ENCODE measurements at places on chromosomes 1 and 21.

DNA sequence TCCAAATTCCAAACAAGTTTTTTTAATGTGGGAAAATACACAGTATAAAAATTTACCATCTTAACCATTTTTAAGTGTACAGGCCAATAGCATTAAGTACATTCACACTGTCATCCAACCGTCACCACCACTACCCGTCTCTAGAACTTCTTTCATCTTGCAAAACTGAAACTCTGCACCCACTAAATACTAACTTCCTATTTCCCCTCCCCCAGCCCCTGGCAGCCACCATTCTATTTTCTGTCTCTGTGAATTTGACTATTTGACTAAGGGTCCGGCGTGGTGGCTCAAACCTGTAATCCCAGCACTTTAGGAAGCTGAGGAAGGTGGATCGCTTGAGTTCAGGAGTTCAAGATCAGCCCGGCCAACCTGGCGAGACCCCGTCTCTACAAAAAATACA, 36.1 kb downstream of the CLSTN1 start:
- DNase-seq, result no peak

GRCh38 chr1:177181280-177181630, 10.5 kb downstream of the BRINP2 start:
- peak; percentile 54 for DNase-seq

DNA sequence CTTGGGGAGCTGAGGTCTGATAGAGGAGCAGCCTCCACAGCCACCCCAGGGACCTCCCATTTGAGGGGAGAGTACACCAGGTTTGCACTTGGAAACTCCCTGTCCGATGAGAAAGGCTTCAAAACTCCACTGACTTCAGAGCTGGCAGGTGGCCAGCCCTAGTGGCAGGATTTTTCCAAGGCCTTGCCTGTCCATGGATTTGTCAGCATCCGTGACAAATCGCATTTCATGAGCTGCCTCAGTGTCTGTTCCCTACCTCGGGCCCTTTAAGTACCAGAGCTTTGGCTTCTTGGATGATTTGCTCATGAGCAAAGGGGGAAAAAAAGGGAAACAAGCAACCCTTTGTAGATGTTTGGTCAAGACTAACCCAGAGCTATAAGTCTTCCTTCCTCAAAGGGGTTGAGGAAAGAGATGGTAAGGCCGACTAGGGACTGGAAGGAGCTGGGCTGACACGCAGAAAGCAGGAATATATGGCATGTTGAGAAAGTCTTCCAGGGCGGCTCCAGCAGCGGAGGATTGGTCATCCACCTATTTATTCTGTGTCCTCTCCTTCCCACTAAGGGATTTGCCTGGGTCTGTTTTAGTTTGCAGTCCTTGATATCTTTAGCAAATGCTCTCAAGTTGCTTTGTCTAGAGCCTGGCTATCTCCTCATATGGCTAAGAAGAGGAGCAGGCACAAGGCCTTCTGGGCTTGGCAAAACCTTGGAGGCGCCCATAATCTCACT, 2.7 kb upstream of the HSPG2 start:
- no peak for DNase-seq

- no peak for DNase-seq
Observed at GRCh38 chr1:185574139-185574875, 159.9 kb upstream of the HMCN1 start.

GRCh38 chr1:153306303-153307220, 6.2 kb downstream of the PGLYRP3 start:
- DNase-seq, result peak; percentile 4

GRCh38 chr1:225899044-225899925, 10.3 kb upstream of the LEFTY1 start:
- DNase-seq, result peak; percentile 95

DNA sequence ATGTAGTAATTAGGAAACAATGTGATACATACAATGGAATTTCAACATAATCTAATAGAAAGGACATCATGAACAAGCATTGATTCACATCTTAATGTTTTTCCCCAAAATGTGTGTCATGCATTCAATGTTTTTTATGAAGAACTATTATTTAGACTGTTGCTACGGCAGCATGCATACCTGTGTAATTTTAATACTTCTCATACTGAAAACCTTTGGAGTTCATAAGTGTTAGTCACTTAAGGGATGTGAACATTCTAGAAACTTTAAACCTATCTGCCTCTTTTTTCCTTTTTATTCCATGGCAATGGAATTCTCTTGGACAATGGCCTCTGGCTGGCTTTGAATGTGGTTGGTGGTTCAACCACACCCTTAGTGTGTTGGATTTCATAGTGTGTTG, 48.6 kb downstream of the TMPRSS15 start:
- DNase-seq, result no peak

DNA sequence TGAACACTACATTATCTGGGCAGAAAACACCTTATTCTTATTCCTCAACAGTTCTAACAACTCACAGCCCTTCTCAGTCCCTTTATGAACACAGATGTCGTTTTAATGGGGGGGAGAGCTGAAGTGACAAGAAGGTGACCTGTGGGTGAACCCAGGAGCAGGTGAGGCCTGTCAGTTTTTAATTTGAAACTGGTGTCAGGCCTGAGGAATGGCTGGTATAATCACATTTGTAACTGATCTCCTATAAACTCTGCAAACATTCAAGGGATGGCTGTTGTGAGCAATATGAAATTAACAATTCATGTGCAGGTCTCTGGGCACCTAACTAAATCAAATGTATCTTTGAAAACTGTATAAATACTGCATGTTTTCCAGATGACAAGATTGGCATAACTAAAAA, 362.1 kb upstream of the NR5A2 start:
- no peak for DNase-seq

DNA sequence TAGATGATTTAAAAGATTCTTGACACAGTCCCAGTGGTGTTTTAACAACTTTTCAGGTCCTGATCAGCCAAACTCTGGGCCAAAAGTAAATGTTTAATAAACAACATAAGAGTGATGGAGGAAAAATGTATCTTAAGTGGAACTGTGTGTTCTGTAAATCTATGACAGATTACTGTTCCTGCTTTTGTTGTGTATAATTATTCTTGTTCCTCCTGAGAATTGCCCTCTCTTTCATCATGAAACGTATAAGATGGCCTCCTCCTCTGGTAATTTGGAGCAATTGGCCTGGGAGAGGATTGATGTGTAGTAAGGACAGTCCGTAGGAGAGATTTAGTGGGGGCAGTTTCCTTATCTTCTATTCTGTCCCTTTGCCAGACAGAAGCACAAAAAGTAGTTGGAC, 34.5 kb downstream of the GALNT2 start:
- DNase-seq, result no peak

DNA sequence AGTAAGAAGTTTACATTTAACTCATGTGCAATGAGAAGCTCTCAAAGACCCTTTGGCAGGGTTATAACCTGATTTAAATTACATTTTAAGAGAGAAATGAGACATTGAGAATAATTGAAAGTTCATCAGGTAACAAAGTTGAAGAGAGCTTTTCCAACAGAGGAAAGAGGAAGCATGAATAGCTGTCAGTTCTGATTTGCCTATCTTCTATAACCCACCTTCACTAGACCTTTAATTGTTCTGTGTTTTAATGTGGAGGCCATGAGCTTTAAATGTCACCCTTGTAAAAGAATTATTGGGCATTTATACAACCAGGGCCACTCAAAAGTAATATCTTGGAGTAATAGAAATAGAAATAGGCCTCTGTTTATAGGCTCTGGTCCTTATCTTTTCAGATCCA, 9.3 kb upstream of the FCRL1 start:
- DNase-seq, result no peak

- DNase-seq, result no peak
Observed at GRCh38 chr1:202547215-202547614, 163.0 kb downstream of the SYT2 start.

DNA sequence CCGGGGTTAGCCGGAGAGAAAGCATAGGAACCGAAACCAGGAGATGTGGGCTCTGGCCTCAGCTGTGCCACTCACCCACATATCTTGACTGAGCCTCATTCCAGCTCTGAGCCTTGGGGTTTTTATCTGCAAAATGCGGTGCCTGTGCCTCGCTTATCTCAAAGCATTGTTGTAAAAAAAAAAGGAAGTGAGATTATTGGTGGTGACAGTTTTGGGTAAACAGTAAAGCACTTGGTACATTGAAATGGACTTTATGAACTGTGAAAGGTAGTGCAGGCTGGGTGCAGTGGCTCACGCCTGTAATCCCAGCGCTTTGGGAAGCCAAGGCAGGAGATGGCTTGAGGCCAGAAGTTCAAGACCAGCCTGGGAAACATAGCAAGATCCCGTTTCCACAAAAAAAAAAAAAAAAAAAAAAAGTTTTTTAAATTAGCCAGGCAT, 3.8 kb downstream of the PTAFR start:
- no peak for DNase-seq

- no peak for DNase-seq
Observed at GRCh38 chr1:42806171-42806570, 10.8 kb upstream of the ERMAP start.

GRCh38 chr21:44932408-44933181, 7.2 kb upstream of the SLX9 start:
- no peak for DNase-seq

DNA sequence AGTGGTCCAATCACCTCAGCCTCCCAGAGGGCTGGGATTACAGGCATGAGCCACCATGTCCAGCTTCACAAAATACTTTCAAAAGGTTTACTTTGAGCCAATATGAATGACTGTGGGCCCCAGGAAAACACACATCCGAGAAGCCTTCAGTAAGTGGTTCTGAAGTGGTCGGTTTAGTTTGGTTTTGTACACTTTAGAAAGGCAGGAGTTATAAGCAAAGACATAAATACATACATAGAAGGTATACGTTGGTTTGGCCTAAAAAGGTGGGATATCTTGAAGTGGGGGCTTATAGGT, 3.2 kb upstream of the MIB2 start:
- DNase-seq, result no peak

DNA sequence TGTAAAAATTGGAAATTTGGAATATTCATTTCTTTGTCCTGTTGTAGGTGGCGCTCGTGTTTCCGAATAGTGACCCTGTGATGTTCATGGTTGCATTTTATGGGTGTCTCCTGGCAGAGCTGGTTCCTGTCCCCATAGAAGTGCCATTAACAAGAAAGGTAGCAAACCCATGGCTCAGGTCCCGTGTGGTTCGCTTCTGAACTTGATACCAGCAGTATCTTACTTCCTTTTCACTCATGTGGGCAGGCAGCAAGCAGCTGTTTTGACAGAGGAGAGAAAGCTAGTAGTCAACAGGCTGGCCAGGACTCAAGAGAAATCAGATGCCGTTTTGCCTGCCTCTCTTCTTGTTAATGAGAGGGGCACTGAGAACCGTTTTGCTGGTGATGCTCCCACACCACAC, 72.8 kb downstream of the S100B start:
- DNase-seq, result no peak

GRCh38 chr1:39951926-39952325, 3.0 kb upstream of the MFSD2A start:
- DNase-seq, result no peak

GRCh38 chr1:48555271-48555670, 83.3 kb upstream of the SPATA6 start:
- DNase-seq, result no peak

DNA sequence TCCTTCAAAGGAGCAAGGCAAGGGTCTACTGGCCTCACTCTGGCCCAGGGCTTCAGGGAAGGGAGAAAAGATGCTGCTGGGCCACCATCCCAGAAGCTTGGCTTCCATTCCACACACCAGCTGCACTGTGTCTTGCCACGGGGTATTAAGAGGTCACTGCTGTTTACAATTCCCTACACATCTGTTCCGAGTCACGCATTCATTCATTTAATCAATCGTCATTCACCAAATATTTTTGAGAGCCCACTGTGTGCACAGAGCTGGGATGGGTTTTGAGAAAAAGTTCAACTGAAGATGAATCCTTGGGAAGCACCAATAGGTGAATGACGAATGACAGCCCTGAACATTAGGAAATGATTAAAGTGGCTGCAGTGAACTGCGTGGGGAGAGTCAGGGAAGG, 101.7 kb downstream of the NAV1 start:
- no peak for DNase-seq

GRCh38 chr1:19166066-19166465, 44.0 kb downstream of the UBR4 start:
- no peak for DNase-seq

GRCh38 chr1:14804626-14805025, 206.1 kb downstream of the KAZN start:
- DNase-seq, result peak; percentile 69

- no peak for DNase-seq
Observed at GRCh38 chr21:16667395-16667794, 845.4 kb upstream of the CXADR start.

DNA sequence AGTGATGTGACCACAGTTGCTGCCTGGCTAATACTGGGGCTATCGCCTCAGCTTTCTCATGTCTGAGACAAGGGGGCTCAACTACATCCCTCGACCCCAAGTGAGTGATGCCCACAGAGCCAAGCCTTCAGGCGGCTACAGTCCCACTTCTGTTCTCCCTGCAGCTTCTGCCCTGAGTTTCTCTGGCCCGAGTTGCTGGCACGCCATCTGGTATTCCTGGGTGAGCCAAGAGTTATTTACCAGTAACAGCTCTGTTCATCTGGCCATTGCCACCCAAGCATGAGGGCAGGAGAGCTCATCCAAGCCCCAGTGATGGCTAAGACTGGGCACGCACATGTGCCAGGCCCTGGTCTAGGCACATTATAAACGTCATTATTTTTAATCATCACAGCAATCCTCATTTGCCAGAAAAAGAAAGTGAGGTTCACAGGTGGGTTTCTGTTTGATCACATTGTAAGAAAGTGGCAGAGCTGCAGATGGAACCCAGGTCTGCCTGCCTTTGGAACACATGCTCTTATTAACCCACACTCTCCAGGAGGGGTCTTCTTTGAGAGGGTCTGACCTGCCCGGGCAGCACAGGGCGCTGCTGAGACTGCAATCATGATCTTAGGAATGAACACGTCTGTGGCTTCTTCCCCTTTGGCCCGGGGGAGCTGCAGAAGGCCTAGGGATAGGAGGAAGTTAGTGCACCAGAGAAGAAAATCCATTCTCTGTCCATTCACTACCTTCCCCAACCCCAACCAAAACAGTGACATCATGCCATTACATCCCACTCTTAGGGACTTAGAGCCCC, 27.5 kb downstream of the KCND3 start:
- no peak for DNase-seq

- DNase-seq, result no peak
Observed at GRCh38 chr1:8572106-8572505, 245.3 kb downstream of the RERE start.

DNA sequence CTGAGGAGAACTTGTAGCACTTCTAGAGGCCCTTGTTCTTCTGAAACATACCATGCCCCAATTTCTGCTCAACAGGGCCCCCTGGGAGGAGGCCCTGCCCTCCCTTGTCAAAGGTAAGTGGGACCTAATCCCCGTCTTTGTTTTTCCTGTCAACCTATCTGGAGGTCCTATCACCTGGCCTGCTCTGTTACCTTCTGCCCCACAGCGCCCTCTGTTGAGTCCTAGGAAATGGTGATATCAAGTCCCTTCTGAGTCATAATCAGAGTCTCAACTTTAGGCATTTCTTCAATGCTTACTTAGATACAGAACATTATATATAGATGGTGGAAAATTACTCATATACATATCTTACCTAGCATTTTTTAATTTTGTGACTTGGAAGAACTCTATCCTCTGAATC, 28.2 kb upstream of the FCRL4 start:
- peak; percentile 82 for DNase-seq
